Urothelium cell line (cell line): ENCODE measurements at places on chromosomes 16 and 17.

GRCh38 chr16:17591655-17592405 lies 121.1 kb upstream of the XYLT1 start:
- DNase-seq, result no peak

DNA sequence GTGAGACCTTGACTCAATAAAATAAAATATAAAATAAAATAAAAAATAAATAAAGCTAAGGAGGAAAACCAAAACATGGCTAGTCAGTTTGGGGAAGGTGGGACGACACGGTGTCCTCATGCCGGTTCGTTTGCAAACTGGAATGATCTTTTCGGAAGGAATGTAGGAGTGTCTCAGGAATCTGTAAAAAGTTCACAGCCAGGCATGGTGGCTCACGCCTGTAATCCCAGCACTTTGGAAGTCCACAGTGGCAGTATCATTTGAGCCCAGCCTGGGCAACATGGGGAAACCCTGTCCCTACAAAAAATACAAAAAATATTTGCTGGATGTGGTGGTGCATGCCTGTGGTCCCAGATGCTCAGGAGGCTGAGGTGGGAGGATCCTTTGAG lies 14.7 kb upstream of the RPTOR start:
- peak; percentile 63 for DNase-seq

DNA sequence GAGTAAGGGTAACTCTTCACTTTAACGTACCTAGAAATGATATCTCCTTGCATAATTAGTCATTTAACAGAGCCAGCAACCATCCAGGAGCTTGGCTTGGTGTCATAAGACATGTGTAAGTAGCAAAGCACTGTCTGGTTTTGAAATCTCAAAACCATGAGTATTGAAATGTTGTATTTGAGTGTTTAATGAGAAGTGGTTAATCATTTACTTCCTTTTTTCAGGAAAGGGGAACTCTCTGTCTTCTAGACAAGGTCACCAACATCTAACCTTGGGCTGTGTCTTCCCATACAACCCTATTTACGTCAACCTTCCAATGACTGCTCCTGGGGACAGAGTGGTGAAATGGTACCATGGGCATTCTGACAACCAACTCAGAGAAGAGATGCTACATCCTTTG lies 27.1 kb downstream of the PMP22 start:
- DNase-seq, result no peak

GRCh38 chr17:67362173-67362572 lies 4.2 kb downstream of the PSMD12 start:
- no peak for DNase-seq

- peak; percentile 1 for DNase-seq
Measured at GRCh38 chr16:8847145-8847544, 21.7 kb downstream of the CARHSP1 start.

DNA sequence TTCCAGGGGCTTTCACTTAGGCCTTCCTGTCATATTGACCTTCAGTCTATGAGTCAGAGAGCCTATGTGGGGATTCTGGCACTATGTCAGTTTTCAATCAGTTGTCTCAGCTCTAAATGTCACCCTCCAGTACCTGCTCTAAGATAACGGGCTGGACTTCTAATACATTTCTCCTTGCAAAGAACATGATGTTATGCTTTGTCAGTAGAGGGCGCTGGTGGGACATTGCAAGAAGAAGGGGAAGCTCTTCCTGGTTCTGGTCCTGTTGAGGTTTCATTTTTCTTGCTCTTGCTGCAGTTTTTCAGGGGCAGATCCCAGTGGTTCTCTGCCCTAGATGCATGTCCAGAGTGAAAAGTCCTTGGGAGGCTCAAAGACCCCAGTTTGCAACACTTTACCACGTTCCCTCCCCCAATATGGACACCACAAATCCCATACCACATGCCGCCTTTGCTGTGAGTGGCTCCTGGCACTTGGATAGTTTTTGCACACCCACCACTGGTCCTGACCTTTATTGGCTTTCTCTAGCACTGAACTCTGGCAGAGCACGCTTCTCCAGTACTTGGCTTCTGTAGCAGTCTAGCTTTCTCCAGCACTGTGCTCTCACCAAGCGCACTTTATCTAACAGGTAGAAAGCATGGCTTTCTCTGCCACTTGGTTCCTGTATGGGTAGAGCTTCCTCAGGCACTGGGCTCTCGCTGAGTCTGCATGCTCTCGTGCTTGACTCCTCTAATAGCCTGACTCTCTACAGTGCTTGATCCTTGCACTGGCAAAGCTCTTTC lies 49.0 kb downstream of the BCL7C start:
- DNase-seq, result peak; percentile 53

DNA sequence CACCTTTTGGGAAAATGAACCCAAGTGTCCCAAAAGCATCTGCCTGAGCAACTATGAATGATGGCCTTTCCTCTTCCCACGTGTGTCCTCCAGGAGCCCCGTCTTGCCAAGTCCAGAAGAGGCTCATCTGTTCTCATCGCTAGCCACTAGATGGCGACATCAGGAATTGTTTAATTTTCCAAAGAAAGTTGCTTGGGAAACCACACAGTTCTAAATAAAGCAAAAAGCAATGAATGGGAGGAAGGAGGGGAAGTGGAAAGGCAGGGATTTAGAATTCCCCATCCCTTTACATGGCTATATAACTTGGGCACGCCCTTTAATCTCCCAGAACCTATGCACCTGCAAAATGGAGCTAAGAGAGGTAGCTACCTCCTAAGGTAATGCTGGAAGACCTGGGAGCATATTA lies 9.0 kb upstream of the CDH5 start:
- DNase-seq, result peak; percentile 74

DNA sequence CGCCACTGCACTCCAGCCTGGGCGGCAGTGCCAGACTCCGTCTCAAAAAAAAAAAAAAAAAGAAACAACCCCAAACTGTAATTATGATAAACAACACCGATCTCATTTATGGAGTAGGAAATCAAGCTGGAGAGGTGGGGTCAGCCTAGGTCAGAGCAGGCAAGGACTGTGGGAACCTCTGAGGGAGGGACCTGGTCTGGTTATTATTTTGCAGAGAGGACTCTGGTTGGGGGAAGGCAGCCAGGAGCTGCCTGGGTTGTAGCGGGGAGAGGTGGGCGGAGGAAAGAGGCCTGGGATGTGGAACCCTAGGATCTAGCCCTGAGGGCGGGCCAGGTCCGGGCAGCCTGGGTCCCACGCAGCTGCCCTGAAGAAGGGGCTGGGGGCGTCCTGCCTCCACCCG lies 10.9 kb upstream of the HS3ST6 start:
- peak; percentile 72 for DNase-seq

- no peak for DNase-seq
Measured at GRCh38 chr17:57644326-57644725, 100.8 kb downstream of the CCDC182 start.

DNA sequence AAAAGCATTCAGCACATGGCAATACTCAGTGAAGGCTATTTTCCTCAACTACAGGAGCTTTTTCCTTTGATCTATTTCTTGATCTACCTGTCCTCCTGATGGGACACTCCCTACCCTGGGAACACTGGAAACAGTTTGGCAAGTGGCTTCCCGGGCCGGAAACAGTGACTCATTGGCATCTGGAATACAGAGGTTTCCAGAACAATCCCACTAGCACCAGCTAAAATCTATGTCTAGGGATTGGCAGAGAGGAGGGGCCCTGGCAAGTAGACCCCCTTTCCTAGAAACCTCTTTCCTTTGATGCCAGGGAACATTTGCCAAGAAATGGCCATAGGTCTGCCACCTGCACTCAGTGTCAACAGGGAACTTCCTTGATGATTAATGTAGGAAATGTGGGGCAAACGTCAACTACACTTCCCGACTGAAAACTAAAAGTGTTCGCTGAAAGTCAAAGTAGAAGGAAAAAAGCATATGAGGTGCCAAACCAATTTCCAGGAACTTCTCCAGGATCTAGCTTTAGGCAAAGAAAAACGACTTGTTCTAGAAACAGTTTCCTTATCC lies 30.4 kb upstream of the FBXW10B start:
- peak; percentile 31 for DNase-seq

GRCh38 chr17:27893841-27894503 lies 807 bp upstream of the LYRM9 start:
- DNase-seq, result no peak

- DNase-seq, result no peak
Measured at GRCh38 chr16:66289986-66290385, 76.5 kb upstream of the CDH5 start.

DNA sequence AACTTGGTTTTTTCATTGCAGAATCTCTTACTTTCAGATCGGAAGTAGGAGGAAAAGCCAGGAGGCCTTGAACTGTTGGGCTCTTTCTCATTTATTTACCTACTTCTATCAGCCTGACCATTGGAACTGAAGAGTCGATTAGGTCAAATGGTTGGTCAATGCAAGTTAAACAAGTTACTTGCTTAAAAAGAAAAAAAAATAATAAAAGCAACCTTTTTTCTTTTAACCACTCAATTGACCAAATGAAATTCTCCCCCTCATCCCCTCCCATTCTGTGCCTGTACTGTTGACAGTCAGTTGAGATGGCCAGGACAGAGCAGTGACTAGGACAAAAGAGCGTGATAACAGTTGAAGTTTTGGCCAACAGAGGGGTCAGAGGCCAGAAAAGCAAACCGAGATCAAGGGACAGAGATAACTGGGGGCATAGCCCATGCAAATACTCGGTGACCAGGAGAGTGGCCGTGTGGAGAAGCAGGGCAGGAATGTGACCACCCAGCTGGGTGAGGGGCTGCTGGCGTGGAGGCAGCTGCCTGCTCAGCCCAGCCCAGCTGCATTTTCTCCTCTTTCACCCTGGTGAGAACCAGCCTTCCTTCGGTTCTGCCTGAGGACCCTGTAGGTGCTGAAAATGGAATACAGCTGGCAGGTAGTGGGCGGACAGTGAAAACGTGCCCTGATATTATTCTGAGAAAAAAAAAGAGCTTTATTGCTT lies 72.2 kb downstream of the HS3ST3B1 start:
- DNase-seq, result no peak

- no peak for DNase-seq
Measured at GRCh38 chr17:42274812-42275526, 1.2 kb downstream of the STAT5B start.

DNA sequence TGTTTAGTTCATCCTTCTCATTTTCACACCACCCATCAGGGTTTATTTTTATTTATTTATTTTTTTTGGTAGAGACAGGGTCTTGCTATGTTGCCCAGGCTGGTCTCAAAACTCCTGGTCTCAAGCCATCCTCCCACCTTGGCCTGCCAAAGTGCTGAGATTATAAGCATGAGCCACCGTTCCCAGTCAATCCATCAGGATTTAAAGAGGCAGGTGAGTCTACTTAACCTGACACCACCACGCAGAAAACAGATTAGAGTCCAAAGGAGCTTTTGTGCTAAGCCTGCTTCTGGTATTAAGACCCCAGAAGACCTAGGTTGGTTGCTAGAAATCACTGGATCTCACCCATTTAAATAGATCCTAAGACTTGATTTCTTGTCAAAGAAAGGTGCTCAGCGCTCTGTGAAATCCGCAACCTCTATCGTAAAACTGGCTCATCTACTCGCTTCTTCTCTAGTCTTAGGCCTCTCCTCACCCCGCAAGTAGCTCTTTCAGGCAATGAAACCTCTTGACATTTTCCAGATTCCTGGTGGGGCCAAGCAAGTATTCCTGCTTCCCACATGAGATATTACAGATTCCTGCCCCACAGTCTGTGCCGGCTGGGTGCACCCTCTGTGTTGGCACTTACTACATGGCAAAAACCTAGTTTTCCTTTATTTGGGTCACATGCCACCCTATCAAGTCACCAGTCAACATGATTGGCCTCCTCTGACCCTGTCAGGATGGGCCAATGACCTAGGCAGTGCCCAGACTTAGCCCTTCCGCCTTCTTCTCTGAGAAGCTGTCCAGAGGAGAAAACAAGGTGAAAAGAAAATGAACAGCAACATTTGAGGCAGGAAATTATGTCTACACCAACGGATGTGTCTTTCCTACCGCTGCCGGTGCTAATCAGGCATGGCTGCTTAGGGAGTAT lies 9.0 kb downstream of the PITPNA start:
- DNase-seq, result no peak

- DNase-seq, result no peak
Measured at GRCh38 chr17:77763023-77763422, 195.5 kb upstream of the TNRC6C start.

- peak; percentile 60 for DNase-seq
Measured at GRCh38 chr17:35312790-35313711, 60.4 kb downstream of the SLFN11 start.

- no peak for DNase-seq
Measured at GRCh38 chr17:20562587-20562986, 16.9 kb upstream of the CDRT15L2 start.

GRCh38 chr16:15598648-15599190 lies 44.2 kb downstream of the MARF1 start:
- no peak for DNase-seq

- no peak for DNase-seq
Measured at GRCh38 chr17:65173976-65174683, 37.0 kb downstream of the RGS9 start.

GRCh38 chr16:25841761-25842160 lies 150.0 kb downstream of the HS3ST4 start:
- DNase-seq, result no peak

- no peak for DNase-seq
Measured at GRCh38 chr16:270381-271255, 5.1 kb downstream of the RGS11 start.

- DNase-seq, result peak; percentile 45
Measured at GRCh38 chr16:69311533-69312387, 610 bp downstream of the VPS4A start.

- peak; percentile 16 for DNase-seq
Measured at GRCh38 chr16:47779201-47780016, 318.3 kb downstream of the PHKB start.
